ENCODE measurements at places on chromosomes 13 and 19. TPM values are rescaled to one million over a fixed set of nuclear protein-coding genes. Genes with fewer than 3 reads are reported as not detected.

GRCh38 chr19:5851302-5851701, at the start of gene FUT3:
TSS of gene FUT3 (minus strand) at chr19:5851449.
- no peak for DNase-seq

- no peak for DNase-seq
Measured at GRCh38 chr13:60583911-60584753, 187.1 kb downstream of the TDRD3 start.

The WASF3 gene
- 9.1 TPM for total RNA-seq

The UBL3 gene
- 18.3 TPM for total RNA-seq

Data from heart right ventricle (tissue), 16 donors.